Tibial nerve (tissue), 4 donors: ENCODE measurements at places on chromosomes 2 and 18.

DNA sequence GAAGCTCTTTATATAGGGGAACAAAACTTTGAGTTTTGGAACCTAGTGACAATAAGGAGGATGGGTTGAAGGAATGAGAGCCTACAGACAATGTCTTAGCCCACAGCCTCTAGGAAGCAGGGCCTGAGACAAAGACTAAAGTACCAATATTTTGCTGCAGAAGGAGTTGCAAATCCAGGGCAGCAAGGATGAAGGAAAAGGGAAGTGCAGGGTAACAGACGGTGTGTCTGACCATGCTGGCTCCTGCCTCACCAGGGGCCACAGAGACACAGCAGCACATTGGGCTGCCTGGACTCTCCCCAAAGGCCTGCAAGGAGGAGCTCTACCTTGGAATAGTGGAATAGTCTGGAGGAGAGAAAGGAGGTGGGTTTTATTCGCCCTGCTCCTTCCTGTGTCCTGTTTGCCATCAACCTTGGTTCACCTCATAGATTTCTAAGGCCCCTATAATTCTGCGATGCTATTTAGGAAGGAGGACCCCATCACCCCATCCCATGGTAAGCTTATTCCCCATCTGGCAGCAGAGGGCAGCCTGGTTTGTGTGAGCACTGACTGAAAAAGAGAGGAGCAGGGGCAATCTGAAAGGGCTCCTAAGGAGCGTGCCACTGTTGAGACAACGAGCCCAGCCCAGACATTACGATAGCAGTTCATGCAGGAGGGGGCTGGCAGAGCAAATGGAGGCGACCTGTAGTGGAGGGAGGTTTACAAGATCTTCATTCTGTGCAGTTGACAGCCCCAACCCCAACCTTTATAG, 143.4 kb downstream of the MGAT5 start:
- DNase-seq = no peak

GRCh38 chr2:9094117-9094516, 90.6 kb upstream of the MBOAT2 start:
- no peak for DNase-seq

DNA sequence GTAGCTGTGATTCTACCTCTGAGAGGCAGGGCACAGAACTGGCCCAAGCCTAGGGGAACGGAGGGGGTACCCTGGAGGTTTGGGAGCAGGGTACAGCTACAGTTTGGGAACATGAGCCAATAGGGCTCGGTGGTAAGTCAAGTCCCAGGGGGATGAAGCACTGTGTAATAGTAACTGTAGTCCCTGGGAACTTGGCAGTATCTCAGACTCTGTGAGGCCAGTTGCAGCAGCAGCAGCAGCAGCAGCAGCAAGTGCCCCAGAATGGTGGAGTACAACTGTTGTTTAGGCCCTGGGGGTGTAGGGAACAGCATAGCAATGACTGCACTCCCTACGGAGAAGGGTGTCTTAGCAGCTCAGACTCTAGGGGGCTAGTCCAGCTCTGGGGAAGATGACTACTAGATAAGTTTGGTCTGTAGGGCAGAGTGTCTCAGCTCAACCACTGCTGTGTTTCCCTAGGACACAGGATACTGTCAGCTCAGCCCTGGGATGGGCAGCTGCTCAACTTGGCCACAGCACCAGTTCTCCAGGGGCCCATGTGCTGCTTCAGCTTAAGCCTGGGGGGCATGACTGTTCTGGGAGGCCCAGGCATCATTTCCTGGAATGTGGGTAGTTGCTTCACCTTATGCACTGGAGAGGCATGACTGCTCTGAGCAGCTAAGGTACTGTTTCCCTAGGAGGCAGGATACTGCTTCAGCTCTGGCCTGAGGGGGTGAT, 20.5 kb downstream of the CARF start:
- DNase-seq = no peak

DNA sequence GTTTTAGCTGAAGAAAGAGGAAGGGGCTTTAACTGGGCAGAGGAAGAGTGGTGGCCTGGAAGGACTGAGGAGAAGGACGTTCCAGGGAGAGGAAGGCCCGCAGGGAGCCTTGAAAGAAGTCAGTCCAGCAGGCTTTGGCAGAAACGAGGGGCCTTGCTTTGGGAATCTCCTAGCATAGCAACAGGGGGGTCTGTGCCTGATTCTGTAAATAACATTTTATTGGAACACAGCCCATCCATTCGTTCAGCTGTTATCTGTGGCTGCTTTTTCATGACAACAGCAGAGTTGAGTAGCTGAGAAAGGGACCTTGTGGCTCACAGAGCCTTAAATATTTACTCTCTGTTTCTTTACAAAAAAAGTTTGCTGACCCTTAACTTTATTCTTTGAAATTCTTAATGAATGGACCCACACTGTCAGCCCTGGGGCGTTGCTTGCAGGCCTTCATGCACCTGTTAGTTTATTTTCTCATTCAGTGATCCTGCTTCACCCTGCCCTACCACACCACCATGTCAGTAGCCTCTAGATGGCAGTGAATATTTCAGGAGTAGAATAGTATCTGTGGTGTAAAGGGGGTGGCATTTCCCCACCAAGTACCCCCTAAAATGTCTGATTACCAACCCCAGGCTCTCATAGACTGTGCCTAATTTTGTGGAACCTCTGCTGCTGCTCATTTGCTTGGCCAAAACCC, 61.0 kb downstream of the MGAT5 start:
- no peak for DNase-seq

DNA sequence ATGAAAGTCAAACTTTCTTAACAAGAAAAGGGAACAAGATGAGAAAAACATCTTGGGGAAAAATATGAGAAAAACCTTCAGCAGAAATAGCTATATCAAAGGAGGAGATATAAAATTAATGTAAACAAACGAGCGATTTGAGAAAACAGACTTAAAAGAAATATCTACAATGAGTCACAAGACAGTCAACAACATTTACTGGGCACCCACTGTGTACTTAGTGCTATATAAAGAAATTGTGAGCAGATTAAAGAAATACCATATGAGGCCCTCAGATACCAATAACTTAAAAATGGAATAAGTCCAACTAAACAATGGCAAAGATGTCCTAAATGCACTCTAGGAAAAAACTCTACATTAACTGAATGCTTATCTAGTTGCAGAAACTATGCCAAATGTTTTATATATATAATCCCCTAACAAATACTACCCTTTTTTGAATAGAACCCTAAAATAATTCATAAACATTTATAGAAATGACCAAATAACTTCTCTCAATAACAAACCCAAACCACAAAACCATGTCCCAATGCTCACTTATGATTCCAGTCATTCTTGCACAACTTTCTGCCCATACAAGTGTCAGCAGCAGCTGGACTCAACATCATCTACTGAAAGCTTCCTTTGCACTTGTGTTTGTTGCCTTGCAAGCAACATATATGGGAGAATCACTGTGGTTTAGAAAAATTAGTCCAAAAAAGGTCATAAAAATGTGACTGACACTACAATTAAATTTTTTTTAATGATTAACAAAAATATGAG, 83.5 kb downstream of the COBLL1 start:
- DNase-seq = no peak

DNA sequence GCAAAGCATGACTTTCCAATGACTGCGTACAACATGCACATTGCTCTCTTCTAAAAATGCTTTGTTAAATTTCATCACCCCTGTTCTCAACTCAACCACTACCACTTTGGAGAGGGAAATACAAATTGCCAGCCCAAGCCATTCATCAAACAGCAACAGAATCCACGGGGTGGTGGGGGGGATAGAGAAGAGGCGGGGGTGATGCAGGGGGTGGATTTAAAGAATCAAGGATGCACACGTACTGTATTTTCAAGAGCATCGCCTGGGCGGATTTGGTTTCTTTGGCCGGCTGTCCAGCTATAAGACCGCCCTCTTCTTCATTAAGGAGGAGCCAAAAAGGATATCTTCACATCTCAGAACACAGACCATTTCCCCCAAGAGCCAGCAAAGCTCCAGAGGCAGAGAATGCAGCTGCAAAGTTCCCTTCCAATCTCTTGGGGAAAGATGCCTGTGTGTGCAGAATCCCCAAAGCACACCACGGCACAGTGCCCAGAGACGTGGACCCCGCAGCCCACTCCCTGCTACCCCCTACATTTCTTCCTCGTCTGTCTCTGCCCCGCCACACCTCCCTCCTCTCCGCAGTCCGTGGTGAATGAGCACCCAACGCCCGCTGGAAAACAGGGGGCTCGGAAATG, 977 bp downstream of the SLC8A1 start:
- DNase-seq = no peak

DNA sequence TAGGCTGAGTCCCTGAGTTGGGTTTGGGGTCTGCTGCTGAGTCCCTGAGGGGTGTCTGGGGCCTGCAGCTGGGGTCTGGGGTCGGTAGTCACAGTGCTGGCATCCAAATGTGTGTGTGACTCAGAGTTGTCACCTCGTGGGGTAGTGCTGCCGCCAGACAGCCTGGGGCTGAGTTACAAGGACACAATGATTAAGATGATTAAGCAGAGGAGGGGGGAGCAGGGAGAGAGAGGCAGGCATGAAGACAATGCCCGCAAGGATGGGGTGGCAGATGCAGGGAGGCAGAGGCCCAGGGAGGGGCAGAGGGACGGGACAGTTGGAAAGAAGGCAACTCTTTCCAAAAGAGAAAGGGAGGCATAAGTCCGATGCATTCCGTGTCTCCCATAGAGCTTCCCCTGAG, 120.2 kb downstream of the CELF4 start:
- DNase-seq = no peak
